Right lobe of liver (tissue), 6 donors: ENCODE measurements at places on chromosomes 1 and 21.

GRCh38 chr1:25820247-25821111 is 725 bp downstream of the MTFR1L start:
- H3K4me1 ChIP-seq: no peaks in the 10 kb centered on the region
- H3K27me3 ChIP-seq: no peaks in the 10 kb centered on the region
- H3K4me3 ChIP-seq: peak overlapping the region; percentile 99
- H3K36me3 ChIP-seq: peaks cover under 1% of the 10 kb centered on the region

- DNase-seq: peak; percentile 74
- peak overlapping the region; percentile 56 for H3K27ac ChIP-seq
- no peak overlapping the region for H3K4me3 ChIP-seq
- no peaks in the 10 kb centered on the region for H3K36me3 ChIP-seq
- H3K27me3 ChIP-seq: no peaks in the 10 kb centered on the region
- no peaks in the 10 kb centered on the region for H3K4me1 ChIP-seq
Measured at GRCh38 chr1:178536844-178537371, 24.0 kb downstream of the TEX35 start.

DNA sequence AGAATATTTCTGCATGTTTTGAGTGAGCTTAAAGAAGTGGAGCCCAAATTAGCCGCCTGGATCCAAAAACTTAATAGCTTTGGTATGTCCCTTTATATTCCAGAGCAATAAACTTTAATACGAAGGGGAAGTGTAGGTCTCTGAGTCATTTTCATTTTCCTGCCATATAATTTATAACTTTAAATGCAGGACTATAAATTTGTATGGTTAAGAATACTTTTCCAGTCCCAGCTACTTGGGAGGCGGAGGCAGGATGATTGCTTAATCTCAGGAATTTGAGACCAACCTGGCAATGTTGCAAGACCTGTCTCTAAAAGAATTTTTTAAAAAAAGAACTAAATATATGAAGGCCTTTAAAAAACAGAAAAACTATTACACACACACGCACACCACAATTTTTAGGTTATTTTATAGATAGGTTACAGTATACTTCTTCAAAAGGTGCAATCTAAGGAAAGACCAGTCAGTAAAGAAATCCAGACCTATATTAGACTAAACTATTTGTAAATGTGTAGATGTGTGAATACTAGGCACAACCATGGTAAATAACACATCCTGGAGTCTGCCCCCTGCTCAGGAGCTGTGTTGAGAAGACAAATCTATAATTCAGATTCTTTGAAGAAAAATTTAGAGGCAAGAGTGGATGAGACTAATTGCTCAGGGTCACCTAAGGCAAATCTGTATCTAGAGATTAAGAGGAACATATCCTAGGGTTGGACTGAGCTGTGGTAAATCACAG is 80.3 kb downstream of the TTC3 start:
- H3K36me3 ChIP-seq: no peaks in the 10 kb centered on the region
- no peaks in the 10 kb centered on the region for H3K4me1 ChIP-seq
- no peak overlapping the region for H3K4me3 ChIP-seq
- peak overlapping the region; percentile 69 for H3K27ac ChIP-seq
- no peaks in the 10 kb centered on the region for H3K27me3 ChIP-seq

DNA sequence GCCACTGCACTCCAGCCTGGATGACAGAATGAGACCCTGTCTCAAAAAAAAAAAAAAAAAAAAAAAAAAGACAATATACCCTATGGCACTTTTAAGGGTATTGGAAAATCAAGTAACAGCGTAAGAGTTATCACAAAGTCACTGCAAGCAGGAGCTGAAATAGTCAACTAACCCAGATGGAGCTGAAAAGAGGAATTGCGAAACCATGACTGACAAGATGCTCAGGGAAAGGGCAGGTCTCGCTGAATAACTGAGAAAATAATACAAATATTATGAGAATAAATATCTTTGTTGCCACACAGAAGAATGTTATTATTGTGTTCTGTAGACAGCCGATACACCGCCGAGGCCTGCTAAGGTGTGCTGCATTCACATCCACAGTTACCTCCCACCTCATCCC is 17.8 kb downstream of the HLCS start:
- DNase-seq: no peak
- no peaks in the 10 kb centered on the region for H3K27me3 ChIP-seq
- H3K4me3 ChIP-seq: no peak overlapping the region
- no peak overlapping the region for H3K27ac ChIP-seq

- H3K4me3 ChIP-seq: no peak overlapping the region
- H3K36me3 ChIP-seq: no peaks in the 10 kb centered on the region
- H3K4me1 ChIP-seq: no peaks in the 10 kb centered on the region
- peak; percentile 56 for DNase-seq
Measured at GRCh38 chr1:86774305-86775295, 70.2 kb downstream of the SH3GLB1 start.

DNA sequence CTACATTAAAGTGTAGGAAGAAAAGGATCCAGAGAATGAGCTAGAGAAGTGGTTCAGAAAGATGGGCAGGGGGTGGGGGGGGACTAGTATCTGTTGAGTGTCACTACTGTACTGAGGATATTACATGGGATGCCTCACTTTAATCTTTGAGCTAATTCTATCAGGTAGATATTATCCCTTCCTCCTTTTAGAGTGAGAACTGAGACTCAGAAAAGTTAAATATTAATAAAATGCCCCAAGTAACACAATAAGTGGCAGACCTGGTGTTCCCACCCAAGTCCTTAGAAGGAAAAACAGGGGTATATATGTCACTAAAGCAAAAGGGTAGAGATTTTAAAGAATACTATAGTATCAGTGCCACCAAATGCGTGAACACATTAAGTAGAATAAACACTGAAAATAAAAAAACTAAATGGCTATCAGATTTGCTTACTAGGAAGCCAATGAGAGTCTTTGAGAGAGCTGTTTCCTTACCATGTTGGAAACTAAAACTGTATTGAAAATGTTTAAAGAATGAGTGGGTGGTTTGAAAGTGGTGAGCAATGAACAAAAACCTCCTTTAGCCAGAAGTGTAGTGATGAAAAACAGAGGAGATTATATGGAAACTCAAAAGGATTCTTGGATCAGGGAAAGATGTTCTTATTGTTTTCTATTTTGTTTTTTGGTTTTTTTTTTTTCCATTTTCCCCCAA is 230.8 kb downstream of the BARHL2 start:
- H3K27me3 ChIP-seq: no peaks in the 10 kb centered on the region
- no peak for DNase-seq
- no peak overlapping the region for H3K4me3 ChIP-seq
- no peak overlapping the region for H3K27ac ChIP-seq
- H3K36me3 ChIP-seq: no peaks in the 10 kb centered on the region

DNA sequence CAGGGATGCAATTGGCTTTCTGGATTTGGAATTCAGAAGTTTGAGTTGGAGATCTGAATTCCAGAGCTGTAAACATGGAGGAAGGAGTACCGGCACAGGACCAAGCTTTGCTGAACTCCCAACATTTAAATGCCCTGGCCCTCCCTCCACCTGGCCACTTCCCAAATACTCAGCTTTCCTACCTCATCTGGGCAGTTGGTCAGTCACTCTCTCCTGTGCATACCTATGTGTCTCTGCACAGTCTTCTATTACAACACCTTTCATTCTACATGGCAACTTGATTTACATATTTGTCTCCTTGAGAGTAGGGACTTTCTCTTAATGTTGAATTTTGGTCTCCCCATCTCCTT is 6.1 kb upstream of the KHDRBS1 start:
- H3K27me3 ChIP-seq: no peaks in the 10 kb centered on the region
- H3K4me1 ChIP-seq: no peaks in the 10 kb centered on the region
- no peak overlapping the region for H3K27ac ChIP-seq

DNA sequence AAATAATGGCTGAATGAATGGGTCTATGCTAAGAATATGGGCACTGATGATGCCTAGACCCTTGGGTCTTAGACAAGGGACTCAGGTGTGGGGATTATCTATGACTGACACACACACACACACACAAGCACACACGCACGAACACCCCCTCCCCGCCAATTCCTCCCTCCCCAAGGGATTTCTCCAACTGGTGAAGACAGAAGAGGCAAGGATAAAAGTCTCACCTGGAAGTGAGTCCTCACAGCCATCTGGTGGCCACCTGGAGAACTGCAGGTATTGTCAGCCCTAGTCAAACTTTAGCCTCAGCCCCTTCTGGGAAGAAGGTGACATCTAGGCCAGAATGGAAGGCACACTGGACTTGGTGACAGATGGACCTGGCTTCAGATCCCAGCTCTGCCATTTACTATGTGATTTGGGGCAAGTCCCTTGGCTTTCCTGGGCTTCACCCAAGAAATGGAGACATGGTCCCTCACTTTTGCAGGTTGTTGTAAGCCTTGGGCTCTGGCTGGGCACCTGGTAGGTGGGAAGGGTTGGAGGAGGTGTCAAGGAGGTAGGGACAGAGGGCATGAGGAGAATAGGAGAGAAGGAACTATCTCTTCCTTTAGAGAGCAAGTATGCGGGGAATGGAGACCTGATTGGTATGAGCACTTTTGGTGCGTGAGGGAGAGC is 4.0 kb upstream of the GPR3 start:
- no peaks in the 10 kb centered on the region for H3K27me3 ChIP-seq
- no peak overlapping the region for H3K27ac ChIP-seq
- peaks cover 6% of the 10 kb centered on the region for H3K4me1 ChIP-seq
- H3K36me3 ChIP-seq: no peaks in the 10 kb centered on the region
- H3K4me3 ChIP-seq: no peak overlapping the region
- peak; percentile 72 for DNase-seq
